LNCaP clone FGC (cell line): ENCODE measurements at places on chromosomes 2 and 18.

GRCh38 chr2:219175928-219176817, 552 bp downstream of the CNPPD1 start:
- DNase-seq: no peak

DNA sequence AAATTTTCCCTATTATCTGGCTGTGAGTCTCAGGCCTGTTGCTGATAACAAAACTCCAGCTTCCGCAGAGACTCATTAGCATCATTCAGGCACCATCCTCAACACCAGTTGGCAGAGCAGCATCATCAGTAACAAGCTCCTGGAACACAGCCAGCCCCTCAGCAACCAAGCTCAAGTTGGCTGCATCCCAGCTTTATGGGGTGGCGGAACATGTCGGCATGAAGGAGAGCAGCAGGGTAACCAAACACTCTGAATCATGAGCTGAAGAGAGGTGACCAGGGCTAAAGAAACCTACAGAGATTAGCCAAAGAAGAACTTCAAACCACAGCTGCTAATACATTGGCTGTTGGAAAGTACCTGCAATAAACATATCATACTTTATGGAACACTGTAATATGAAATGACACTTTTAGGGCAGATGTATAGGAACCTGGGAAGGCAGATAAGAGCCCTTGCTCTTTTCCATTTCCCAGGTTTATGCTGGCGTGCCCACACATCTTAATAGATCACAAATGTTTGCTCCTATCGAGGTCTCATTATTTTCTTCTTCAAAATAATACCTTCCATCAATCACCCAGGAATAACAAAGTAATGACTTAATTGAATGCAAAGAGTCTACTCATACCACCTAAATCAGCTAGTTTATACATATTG, 63.8 kb downstream of the PDE11A start:
- DNase-seq: no peak

DNA sequence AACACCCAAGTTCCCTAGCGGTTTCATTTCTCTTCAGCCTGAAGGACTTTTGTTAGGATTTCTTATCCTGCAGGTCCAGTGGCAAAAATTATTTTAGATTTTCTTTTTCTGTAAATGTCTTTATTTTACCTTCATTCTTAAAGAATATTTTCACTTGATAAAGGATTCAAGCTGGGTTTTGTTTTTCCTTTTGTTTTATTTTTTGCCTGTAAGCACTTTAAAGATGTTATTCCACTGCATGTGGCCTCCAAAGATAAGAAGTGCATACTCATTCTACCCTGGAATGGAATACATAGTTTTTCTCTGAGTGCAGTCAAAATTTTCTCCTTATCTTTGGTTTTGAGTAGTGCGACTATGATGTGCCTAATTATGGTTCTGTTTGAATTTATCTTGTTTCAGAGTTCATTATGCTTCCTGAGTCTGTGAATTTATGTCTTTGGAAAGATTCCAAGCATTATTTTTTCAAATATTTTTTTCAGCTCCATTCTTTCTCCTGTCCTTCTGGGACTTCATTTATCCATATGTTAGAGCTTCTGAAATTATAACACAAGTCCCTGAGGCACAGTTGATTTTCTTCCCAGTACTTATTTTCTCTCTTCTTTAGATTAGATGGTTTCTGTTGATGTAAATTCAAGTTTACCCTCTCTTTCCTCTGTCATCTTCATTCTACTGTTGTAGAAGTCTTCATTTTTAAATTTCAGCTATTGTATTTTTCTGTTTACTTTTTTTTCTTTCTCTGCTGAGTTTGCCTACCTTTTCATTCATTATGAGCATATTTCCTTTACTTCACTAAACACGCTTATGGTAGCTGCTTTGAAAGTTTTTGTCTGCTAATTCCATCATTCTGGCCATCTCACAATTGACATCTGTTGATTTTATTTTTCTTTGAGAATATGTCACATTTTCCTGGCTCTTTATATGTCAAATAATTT, 69.6 kb downstream of the MAPRE2 start:
- no peak for DNase-seq

GRCh38 chr18:11784674-11785304, 66.4 kb upstream of the CHMP1B start:
- no peak for DNase-seq

DNA sequence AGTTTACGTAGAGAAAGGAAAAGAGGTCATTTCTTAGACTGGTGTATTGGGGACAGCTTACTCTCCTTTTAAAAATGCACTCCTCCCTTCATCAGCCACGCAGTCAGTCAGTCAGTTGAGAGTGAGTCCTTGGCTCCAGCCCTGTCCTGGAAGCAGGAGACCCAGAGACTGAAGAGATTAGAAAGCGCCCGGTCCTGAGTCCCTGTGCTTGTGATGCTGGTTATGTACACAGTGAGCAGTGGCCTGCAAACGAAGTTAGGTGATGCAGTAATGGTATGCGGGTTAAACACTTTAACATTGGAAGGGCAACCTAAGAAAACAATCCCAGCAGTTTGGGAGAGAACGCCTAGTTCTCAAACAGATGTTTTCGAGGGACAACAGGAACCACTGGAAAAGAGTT, 6.3 kb upstream of the ASB1 start:
- DNase-seq: no peak

GRCh38 chr18:39846265-39846664, 2108.8 kb upstream of the PIK3C3 start:
- no peak for DNase-seq
